ENCODE measurements at places on chromosomes 5 and 9.

- no peak for DNase-seq
These were observed 329.0 kb downstream of the ICE1 start for GRCh38 chr5:5751498-5751897.

DNA sequence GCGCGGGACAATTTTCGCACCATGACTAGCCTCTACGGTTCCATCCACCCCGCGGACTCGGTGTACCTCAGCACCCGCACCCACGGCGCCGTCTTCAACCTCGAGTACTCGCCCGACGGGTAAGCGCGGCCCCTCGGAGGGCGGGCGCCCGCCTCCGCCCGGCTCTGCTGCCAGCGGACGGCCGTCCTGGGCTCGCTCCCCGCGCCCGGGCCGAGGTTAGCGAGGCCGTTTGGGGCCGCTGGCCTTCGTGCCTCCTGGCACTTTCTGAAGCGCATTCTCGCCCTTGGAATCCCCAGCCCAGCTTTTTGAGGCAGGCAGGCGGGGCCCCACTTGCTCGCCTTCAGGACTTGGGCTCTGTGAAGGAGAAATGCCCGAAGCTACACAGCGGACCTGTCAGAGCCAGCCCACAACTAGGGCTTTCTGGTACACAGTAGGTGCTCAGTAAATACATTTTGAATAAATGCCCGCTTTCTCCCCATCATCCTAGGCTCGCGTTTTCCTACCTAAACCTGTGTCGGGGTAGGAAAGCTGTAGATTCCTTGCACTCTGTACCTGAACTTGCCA lies 772 bp downstream of the DCAF10 start:
- DNase-seq = peak; percentile 68

DNA sequence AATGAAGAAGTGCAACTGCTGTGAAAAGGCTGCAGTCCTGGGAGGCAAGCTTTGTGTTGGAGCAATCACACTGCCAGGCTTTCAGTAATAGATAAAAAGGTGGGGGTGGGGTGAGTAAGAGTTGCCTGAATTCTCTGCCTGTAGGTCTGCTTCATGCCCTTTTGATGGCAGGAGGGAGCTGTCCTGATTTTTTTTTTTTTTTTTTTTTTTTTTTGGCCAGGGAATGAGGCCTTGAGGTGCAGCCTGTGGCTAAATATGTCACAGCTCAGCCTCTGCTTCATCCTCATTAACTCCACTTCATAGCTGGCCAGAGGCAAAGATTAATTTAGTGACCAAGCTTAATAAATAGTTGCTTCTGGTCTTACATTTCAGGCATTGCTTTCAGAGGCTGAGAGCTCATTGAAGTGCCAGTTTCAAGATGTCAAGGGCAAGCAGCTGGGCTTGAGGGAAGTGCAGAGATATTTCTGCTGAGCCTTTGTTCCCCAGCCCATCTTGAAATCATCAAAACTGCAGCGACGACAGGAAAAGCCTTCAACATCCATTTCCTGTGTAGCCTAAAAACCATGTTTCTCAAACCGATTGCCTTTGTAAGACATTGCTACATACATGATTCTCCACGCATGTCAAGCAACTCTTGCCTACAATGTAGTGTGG lies 134.7 kb downstream of the MACIR start:
- no peak for DNase-seq

DNA sequence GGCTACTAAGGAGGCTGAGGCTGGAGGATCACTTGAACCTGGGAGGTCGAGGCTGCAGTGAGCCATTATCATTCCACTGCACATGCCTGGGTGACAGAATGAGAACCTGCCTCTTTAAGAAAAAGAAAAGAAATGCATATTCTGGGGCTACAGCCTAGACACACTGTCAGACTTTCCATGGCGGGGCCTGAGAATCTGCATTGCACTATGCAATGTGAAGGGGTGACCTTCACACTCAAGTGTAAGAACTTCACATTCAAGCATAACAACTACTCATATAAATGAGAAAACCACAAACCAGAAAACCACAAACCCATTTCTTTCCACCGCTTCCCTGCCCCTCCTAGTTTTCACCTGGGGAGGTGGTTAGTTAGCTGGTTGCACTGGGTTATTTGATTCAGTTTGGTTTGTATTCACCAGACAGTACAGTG lies 18.0 kb upstream of the FBP2 start:
- DNase-seq = peak; percentile 75

- DNase-seq = no peak
These were observed 103.2 kb downstream of the DPYSL3 start for GRCh38 chr5:147406636-147407035.

- no peak for DNase-seq
These were observed 25.2 kb downstream of the MAP3K1 start for GRCh38 chr5:56840597-56840996.

GRCh38 chr5:121962958-121963357 lies 1.2 kb downstream of the SRFBP1 start:
- no peak for DNase-seq

GRCh38 chr5:24735284-24735683 lies 90.5 kb upstream of the CDH10 start:
- DNase-seq = no peak

GRCh38 chr9:130681769-130682420 lies 11.7 kb upstream of the EXOSC2 start:
- DNase-seq = peak; percentile 65

- no peak for DNase-seq
These were observed 241.1 kb downstream of the CACNA1B start for GRCh38 chr9:138118601-138119071.

GRCh38 chr9:17875886-17876285 lies 297.0 kb downstream of the SH3GL2 start:
- no peak for DNase-seq

DNA sequence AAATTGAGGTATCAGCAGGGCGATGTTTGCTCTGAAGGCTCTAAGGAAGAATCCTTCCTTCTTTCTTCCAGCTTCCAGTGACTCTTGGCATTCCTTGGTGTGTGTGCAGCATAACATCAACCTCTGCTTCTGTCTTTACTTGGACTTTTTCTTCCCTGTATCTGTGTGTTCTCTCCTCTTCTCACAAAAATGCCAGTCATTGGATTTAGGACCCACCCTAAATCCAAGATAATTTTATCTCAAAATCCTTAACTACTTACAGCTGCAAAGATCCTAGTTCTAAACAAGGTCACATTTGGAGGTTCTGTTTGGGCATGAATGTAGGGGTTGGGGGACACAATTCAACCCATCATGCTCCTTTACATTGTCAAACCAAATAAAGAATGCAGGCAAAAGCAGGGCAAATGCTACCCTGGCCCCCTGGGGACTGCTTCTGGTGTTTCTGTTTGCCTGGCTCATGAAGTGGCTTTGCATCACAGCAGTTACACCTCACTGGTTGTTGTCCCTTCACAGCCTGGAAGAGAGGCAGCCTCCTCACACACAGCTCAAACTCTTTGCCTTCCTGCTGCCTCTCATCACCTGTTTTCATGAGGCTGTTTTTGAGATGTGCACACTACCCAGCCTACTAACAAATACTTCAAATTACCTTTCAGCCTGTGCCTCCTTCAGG lies 64.8 kb upstream of the PLCXD3 start:
- no peak for DNase-seq

GRCh38 chr9:104868303-104868686 lies 59.7 kb downstream of the ABCA1 start:
- DNase-seq = no peak

- DNase-seq = no peak
These were observed 17.6 kb downstream of the RAPGEF1 start for GRCh38 chr9:131722255-131722654.

- DNase-seq = no peak
These were observed 480.7 kb downstream of the DMAC1 start for GRCh38 chr9:7318920-7319319.

DNA sequence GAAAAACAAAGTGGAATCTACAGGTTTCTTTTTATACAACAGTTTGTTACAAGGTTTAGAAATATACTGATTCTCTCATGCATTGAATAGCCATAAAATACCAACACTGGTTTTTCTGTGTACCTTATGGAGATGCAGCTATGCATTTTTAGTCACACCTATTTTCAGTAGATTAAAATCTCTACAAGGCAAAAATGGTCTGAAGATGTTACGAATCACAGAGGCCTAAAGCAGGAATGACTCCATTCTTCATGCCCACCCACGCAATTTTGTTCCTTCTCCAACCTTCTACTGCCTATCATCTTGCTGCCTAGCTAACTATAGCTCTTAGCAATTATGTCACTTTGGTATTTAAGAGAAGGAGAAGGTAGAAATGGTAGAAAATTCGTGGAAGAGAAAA lies 9.9 kb downstream of the PLK2 start:
- DNase-seq = no peak

DNA sequence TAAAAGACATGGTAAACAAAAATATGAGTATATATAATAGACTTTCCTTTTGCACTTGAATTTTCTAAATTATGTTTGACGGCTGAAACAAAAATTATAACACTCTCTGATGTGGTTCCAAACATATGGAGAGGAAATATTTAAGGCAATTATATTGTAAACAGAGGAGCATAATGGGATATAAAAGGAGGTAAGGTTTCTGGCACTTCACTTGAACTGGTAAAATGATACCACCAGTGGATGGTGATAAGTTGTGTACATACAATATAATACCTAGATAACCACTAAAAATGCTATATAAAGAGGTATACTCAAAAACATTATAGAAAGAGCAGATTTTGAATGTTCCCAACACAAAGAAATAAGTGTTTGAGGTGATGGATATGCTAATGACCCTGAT lies 192.9 kb upstream of the RAD23B start:
- DNase-seq = no peak

DNA sequence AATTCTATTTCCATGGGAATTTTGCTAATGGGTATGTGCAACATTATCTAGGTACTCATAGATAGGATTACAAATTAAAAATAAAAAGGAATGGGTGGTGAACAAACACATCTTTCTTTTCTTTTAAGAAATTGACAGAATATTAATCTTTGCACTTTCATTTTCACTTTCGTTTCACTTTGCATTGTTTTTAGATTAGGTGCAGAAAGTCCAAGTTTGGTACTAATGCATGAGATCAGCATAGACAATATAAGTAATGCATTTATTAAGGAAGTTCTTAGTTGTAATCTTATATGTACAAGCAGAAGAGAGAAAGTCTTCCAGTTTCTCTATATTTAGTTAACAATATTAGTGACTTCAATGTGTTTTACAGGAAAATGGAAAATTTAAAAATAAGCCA lies 196.5 kb downstream of the COMMD10 start:
- no peak for DNase-seq

GRCh38 chr9:128762671-128763449 lies 8.9 kb downstream of the ZER1 start:
- no peak for DNase-seq

- DNase-seq = no peak
These were observed 223.0 kb upstream of the DMRT1 start for GRCh38 chr9:618478-618877.

GRCh38 chr9:109859447-109859846 lies 79.4 kb downstream of the PALM2AKAP2 start:
- DNase-seq = no peak

- no peak for DNase-seq
These were observed 1045.6 kb upstream of the WWC1 start for GRCh38 chr5:167245868-167246267.
